ENCODE measurements at places on chromosomes 2 and 18.

DNA sequence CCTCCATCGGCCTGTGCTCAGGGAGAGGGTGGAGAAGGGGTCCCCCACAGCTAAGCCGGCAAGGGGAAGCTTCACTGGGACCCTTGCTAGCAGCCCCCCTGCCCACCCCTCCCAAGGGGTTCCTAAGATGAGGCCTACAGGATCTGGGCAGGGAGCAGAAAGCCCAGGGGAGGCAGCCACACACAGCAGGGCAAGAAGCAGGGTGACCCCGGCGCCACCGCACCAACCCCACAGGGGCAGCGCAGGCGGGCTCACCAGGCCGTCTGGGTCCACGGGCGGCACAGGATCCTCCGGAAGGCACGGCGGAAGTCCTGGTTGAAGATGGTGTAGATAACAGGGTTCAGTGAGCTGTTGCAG is 1.8 kb downstream of the ADRA2B start:
- no peak for DNase-seq

DNA sequence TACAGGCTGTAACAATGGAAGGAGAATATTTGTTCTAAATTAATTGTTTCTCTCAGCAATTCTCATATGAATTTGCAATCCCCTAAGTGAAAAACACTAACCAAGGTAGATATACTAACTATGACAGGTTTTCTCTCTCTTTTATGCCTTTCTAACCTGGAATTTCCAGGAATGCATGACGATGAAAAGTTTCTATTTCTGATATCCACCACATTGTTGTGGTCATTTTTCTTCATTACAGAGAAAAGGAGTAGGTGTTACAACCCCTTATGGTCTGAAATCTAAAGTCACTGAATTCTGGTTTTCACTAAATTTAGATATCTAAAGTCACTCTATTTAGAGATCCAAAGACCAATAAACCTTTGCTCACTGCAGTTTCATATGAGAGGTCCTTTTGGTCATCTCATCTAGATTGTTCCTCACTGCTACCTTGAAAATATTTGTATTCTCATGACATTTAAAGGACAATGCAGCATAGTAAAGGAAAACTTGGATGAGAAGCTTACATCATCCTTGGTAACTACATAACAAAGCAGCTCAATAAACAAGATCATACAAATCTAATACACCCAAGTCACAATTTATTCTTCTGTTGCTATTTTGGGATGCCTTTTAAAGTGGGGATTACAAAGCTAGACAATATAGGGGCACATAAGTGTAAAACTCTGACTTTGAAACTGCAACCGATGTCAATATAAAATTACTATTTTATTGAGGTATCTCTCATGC is 85.8 kb downstream of the TCF4 start:
- no peak for DNase-seq

- DNase-seq: no peak
These were observed 35.9 kb downstream of the ARHGAP25 start for GRCh38 chr2:68770271-68771111.

DNA sequence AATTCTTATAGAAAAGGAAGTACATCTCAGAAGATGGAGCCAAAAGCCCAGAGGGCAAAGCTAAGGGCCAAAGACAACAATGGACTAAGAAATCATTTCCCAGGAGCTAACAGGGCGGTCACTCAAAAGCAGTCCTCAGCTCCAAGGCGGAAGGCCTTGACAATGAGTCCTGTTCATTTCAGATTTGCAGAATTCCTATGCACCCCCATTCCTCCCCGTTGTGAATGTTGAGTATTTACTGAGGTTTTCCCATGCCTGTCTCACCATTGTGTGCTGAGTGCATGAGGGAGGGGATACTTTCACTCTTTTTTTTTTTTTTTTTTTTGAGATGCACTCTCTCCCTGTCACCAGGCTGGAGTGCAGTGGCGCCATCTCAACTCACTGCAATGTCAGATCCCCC is 18.8 kb upstream of the DTNB start:
- DNase-seq: no peak

- peak; percentile 72 for DNase-seq
These were observed 48.9 kb upstream of the ITGAV start for GRCh38 chr2:186540941-186541340.

- DNase-seq: no peak
These were observed 33.9 kb downstream of the NBAS start for GRCh38 chr2:15527074-15527739.

DNA sequence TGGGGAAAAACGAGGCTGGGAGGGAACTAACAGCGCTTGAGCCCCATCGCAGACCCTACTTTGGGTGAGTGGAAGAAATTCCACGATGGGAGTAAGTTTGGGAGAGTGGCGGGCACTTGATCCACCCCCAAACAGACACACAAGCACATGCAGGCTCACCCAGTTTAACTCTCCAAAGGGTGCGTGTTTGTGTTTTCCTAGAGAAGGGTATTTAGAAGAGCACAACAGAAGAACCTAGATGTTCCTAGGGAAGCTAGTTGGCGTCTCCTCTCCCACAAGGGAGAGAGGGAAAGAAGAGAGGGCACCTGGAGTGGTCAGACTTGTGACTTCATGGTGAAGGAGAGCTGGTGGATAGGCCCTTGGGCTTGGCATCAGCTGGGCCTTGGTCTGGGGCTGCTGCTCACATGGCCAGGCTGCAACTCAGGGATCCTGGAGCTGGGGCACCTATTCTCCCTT is 3.2 kb downstream of the GATA6 start:
- DNase-seq: no peak

DNA sequence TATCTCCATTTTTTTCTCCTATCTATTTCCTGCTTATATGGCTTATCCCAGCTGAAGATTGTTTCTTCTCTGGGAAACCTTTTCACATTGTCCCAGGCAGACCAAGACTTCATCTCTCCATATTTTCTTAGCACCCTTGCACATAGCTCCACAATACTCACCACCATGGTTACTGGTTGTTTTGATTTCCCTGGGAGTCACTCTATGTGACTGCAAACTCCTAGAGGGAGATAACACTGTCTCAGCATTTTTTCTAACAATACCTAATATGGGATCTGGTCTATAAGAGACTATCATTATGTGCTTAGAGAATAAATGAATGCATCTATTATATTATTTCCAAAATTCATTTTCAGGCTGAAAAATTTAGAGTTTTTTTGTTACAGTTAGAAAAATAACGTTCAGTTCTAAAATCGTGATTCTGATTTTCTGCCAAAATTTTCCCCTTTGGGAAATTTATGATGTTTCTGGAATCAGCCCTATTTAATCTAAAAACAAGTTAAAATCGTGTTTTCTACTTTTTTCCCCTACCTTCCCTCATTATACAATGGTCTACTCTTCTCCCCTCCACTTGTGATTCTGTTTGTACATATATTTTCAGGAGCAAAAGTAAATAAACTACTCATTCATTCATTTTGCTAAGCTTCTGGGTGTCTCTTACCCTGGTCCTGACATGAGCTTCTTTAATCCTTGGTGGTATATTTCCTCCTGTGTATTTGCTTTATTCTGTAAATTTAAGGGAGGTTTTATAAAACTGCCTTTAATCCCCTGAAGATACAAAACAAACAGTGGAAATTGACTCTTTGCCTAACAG is 95.4 kb downstream of the HNMT start:
- no peak for DNase-seq

DNA sequence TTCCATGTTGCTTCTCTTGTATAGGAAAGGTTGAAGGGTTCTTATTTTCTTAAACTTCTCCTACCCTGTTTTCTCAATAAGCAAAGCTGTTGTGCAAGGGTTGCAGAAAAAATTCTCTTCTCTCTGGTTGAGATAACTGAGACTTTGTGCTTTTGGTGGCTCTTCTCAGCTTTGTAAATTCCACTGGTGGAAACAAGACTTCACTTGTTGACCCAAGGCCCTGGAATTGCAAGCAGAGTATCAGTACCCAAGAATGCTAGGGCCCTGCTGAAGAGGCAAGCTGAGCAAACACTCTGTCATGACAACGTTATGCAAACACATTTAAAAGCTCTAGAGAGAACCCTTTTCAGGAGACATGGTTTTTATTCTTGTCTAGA is 294.7 kb upstream of the EPAS1 start:
- DNase-seq: no peak

GRCh38 chr2:149098701-149099100 is 60.2 kb downstream of the LYPD6B start:
- DNase-seq: peak; percentile 91

- no peak for DNase-seq
These were observed 95.9 kb downstream of the CCDC141 start for GRCh38 chr2:178954049-178954448.

DNA sequence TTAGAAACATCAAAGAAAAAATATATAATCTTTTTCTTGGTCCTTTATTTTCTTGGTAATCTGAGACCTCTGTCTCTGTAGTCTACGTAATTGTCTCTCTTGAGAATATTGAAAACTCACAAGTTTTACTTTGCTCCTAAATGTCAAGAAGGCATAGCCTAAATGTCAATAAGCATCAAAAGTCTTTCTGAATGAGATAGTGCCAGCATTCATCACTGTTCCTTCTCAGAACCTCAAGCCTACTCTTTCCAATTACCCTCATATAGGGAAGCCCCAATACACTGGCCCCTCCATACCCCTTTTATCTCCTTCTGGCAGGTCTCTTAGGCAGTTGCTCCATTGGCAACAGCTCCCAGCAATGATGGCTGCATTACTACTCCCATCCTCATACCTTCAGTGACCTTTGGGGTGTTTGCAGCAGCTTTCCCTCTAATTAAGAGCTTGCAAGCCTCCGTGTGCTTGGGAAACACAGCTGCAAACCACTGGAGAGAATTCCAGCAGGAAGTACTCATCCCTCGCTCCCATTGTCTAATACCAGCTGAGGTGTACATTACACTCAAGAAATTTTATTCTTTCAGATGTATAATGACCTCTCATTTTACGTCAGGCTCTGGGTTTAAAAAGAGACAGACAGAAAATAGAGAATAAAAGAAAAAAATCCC is 95.8 kb downstream of the KYNU start:
- DNase-seq: peak; percentile 22

DNA sequence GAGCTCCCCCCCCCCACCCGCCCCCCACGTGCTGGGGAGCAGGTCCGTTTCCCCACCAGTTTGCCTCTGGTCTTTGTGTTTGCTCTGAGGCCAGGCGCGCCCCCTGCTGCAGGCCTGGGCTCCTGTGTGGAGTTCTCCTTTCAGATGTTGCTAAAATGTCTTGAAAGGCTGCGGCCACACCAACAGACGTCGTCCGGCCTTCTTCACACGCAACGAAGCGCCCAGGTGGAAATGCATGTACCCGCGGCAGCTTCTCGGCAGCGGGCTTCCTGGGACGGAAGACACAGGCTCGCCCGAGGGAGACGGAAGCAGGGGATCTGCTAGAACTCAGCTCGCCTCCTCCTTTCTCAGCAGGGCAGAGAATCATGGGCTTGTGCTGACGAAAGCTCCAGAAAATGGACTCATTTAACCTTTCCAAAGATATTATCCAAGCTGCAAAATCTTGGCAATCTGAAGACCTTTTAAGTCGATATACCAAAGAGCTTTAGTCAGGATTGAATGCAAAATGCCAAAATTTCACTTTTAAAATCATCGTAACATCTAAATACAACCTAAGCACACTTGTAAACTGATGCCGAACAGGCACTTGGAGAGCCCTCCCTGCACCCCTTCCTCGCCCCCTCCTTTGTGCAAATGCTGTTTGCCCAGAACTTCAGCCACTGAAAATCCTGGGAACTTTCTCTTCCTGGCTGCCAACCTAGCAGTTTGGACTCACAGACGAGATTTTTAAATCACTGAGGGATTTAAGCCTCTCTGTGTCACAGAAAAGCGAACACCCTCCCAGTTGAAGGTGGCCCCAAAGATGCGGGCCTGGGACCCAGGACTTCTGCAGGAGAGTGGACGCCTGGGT is 125.5 kb upstream of the ZNF516 start:
- peak; percentile 52 for DNase-seq

- no peak for DNase-seq
These were observed 101.1 kb downstream of the TRABD2A start for GRCh38 chr2:84779781-84780180.

DNA sequence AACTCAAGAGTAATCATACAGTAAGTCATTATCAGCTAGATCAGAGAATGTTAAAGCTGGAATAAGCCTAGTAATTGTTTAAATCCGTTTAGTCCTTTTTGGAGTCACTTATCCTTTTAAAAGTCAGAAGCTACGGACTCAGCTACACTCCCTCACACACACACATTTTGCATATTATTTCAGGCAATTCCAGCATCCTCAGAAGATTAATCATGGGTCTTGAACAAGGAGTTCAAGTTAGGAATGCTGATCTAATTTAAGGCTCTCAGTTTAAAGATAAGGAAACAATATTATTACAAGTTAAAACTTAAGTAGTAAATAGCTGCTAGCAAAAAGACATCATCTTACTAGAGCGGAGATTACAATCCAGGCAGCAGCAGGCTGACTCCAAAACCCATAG is 74.3 kb downstream of the GTF3C3 start:
- no peak for DNase-seq

- DNase-seq: no peak
These were observed 173.0 kb upstream of the GATA6 start for GRCh38 chr18:21996351-21996826.

GRCh38 chr2:25204190-25204838 is 35.9 kb upstream of the POMC start:
- DNase-seq: no peak

DNA sequence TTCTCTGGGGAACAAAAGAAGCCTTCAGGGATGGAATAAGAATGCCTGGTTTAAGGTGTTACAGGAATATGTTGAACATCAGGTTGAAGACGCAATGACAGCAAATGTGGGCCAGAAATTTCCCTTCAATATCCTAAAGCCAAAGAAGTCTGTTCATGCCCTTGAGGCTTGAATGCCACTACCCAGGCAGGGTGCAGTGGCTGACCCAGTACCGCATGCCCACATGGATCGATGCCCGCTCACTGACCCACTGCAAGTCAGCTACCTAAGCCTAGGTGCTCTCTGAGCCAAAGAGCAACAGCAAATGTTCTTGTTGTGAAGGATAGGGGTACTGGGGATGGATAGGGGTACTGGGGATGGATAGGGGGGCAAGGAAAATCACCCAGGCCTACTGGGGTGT is 58.2 kb downstream of the GNAL start:
- DNase-seq: no peak

DNA sequence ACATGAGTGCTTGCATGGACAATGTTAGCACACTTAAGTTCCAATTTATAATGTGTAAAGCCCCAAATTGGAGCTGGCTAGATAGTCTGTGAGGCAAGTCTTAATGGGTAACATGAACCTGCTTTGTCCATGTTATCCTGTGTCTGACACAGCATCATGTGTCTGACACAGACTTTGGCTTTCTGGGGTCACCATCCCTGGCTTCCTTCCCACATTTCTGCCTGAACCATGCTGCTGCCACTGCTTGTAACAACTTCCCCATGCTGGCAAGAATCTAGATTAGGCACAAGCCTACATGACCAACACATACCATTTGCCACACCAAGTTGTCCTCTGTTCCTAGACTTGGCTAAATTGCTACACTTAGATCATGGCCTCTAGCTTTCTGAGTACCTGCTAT is 49.8 kb upstream of the ZBTB7C start:
- DNase-seq: no peak

DNA sequence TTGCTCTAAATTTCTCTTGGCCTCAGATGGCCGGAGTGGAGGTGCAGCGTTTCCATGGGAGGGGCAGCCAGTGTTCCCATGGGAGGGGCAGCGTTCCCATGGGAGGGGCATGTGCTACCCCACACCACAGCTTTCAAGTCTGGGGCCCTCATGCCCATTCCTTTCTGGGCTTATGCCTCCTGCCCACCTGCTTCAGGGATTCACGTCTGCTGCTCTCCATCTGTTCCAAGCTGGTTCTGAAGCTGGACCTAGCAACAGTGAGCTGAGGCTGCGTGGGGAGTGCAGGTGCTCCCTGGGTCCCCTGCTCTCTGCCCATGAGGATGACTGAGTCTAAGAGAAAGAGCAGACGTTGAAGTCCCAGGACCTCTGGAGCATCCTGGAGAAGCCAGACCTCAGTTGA is 243.1 kb upstream of the PXDN start:
- no peak for DNase-seq
